T-helper 1 cell (primary cell): ENCODE measurements at places on chromosomes 4 and X.

DNA sequence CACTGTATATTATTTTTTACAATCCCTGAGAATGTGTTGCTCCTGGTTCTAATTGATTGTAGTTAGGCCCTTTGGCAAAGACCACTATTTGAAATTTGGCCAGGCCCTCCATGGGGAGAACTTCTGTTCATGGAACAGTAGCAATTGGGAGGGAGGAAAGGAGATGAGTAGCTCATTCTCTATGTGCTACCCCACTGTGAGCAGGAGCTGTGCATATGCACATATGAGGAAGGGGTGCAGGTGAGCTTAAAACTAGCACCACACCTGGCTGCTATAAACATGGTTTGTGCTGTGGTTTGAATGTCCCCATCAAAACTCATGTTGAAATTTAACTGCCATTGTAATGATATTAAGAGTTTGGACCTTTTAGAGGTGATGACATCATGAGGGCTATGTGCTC lies 1483.2 kb downstream of the PCDH7 start:
- DNase-seq, result no peak

- DNase-seq, result no peak
Observed at GRCh38 chr4:150008546-150008945, 69.7 kb upstream of the DCLK2 start.

- no peak for DNase-seq
Observed at GRCh38 chr4:6236816-6237390, 32.7 kb upstream of the WFS1 start.

DNA sequence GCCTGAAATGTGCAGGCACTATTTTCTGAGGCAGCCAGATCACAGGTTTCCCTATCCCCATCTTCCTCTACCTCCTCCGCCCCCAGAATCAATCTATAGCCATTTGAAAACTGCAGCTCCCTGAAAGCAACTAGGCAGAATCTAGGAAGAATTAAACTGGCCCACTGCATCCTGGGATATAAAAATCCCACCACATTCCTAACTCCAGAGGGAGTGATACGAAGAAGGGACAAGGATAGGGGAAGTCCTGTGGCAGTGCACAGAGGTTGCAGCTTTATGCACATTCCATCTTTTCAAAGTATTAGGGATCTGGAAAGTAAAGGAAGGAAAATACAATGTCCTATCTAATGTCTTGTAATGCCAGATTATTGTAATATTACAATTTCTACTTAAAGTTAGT lies 18.3 kb upstream of the HERC3 start:
- no peak for DNase-seq

GRCh38 chr4:83757121-83757621 lies 221.3 kb downstream of the GPAT3 start:
- DNase-seq, result no peak

- DNase-seq, result no peak
Observed at GRCh38 chr4:6498511-6499237, 26.3 kb upstream of the PPP2R2C start.

DNA sequence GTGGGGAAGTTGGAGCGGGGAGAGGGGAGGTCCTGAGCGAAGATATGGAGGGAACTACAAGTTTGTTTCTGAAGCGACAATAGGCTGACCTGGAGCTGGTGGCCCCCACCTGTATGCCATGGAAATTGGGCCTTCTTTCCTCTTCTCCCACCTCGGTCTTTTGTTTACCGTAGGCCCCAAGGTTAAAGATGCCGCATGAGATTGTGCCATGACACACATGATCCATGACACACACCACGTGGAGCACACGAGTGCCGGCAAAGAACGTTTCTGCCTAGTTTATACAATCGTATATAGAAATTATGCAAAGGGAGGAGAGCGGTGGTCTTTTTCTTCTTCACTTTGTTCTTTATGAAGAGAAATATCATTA lies 408 bp downstream of the TMEM33 start:
- no peak for DNase-seq

DNA sequence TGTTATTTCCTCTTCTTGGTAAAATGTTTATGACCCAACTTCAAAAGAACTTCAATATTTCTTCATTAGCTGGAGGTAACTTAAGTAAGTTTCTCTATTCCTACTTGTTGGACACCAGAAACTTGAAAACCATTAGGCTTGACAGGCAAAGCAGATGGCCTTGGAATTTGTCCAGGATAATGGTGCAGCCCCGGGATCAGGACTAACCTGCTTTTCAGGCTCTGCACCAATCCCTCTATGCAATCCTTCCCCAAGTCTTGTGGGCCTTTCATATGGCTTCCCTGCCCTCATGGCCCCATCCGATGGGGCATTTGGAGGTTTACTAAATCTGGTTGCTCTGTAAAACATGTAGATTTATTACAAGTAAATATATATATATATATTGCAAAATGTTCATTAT lies 68.5 kb downstream of the SPINK2 start:
- DNase-seq, result no peak

DNA sequence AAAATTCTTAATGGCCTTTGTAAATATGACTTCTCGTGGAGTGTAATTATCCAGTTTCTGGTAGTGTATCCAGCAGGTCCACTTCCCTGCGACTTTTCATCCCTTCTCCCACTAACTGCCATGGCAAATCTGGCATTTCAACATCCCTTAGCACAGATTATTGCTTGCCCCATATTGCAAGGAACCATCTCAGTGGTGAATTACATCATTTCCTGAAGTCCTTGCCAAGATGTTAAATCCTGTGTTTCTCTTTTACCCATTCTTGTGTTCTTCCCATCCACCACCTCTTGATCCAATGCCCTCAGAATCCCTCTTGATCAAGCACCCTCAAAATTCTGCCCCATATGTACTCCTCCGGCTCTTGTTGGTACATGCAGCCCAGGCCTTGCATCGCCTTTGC lies 88.1 kb upstream of the ZNF81 start:
- DNase-seq, result no peak

- no peak for DNase-seq
Observed at GRCh38 chrX:115689931-115690330, 129.0 kb downstream of the PLS3 start.

DNA sequence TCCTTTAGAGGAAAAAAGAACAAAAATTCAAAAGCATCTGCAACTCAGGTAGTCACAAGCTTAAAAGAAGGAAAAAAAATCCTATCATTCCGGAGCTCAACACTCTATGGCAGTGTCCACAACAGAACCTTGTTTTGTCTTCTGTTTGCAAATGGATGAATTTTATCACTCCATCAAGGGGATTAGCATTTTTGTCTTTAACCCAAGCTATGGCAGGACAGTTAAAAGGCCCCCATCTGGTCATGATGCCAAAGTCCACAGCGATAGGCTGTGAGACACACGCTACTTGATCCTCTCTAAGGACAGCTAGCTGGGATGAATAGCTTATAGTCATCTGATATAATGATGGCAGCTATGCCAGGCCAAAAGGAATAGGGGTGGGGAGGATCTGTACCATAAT lies 16.6 kb downstream of the AMER1 start:
- no peak for DNase-seq

GRCh38 chr4:146975036-146975435 lies 29.4 kb upstream of the TTC29 start:
- DNase-seq, result no peak

DNA sequence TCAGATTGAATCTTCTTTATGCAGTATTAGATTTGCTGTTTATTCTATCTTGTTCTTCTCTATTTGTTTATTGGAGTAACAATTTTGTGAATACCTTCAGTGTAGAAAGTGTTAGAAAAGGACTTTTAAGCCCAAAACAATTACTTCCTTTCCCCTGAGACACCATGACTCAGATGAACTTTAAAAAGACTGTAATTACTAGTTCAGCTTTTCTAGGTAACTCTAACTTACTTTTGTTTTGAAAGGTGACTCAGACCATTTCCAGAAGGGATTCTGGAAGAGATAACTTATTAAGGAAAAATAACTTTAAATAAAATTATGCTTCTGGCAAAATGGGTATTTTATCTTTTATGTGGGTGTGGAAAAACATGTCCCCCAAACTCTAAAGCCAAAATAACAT lies 561.5 kb upstream of the PCDH10 start:
- DNase-seq, result no peak

DNA sequence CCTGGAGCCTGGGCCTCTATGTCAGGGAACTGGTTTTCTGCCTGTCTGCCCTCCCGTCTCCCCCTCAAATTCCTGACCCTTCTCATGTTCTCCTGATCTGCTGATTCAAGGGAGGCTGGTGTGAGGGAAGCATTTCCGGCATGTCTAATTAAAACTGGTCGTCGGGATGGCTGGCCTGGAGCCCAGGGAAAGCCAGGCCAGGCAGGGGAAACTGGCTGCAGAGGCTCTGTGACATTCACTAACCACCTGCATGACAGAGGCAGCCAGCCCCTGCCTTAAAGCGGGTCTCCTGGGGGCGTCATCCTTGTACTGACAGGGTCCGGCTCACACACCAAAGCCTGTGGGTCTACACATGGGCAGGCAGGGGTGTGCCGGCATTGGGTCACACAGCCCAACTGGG lies 35.2 kb downstream of the ABLIM2 start:
- DNase-seq, result no peak

- DNase-seq, result no peak
Observed at GRCh38 chr4:127917151-127917550, 36.5 kb downstream of the PLK4 start.

GRCh38 chr4:151613290-151613689 lies 147.5 kb downstream of the GATB start:
- DNase-seq, result no peak

DNA sequence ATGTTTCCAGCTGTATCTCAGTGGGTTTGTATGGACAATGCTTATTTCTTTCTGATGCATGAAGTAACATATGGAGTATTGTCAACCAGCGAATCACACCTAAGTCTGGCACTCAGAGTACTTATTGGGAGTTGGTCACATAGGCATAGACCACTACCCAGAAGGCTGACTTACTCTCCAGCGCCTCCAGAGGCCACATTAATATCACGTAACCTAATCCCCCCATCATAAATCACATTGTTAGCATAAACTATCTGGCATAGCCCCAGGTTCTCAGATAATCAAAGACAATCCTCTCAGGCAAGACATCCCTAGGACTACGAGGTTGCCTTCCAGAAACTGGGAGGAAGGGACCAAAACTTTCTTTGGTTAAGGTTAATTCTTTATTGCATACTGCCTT lies 560.5 kb upstream of the PABPC4L start:
- no peak for DNase-seq

DNA sequence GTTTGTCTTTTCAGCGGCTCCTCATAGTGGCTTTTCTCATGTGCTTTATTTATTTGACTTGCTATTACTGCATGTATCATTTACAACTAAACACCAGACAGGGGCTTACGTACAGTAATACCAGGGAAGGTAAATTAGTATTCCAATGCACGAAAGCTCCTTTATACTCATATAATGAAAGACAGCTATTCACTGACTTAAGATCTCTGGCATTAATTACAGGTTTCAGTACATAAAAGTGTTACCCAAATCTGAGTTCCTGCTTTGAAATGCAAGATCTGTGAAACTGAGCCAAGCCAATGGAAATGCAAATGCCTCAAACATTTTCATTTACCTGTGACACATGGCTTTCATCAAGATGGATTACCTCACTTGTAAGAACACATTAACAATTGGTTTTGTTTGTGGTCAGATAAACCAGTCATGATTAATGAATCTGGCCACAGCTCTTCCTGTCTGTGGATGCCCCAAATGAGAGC lies 107.2 kb downstream of the ANAPC4 start:
- no peak for DNase-seq

DNA sequence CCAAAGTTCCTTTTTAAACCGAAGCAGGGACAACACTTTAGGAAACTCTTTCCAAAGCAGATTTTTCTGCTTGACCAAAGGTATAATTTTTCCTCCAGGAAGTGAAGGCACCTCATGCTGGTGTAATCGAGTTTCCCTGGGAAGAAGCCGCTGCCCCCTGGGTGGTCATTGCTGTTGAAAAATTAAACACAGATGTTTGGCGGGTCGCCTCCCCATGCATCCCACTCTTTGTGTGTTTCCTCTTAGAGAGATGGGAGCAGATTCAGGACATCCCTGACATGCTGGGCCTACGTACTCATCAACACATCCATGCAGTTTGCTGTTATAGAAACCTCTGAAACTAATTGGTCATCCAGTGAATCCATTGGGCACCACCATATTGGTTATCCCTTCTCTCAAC lies 179.2 kb upstream of the HCCS start:
- DNase-seq, result no peak

- no peak for DNase-seq
Observed at GRCh38 chr4:157880761-157881160, 292.1 kb downstream of the GASK1B start.

DNA sequence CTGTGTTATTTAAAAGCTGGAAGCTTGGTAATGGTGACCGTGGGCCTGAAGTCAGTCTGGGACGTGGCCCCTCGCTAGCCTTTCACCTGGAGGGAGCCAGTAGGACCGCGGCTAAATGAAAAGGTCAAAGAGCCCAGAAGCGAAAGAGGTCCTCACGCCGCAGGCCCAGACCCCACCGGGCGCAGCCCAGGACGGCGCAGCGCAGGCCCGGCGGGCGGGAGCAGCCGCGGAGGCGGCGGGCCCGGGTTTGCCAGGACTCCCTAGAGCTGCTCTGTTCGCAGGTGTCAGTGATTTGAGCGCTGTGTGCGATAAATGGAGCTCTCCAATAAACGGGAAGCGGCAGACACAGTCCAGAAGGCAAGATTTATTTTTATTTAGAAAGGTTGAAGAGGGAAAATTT lies 56.2 kb upstream of the STIM2 start:
- no peak for DNase-seq

DNA sequence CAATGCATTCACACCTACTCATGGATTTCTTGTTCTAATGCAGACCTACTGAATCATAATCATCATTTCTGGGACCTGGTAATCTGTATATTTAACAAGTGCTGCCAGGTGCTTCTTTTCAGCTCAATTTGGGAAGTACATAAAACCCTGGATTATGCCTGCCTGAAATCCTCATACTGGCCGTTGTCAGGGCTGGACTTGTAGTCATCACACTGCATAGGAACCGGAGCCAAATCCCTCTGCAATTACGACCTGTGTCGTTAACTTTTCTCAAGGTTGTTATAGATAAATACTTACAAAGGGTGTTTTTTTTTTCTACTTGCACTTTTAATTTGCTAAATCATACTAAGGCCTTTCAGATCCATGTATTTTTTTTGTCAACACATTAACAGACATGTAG lies 294.9 kb upstream of the PRPS2 start:
- no peak for DNase-seq

- DNase-seq, result no peak
Observed at GRCh38 chr4:32477518-32477917, 1757.3 kb downstream of the PCDH7 start.

DNA sequence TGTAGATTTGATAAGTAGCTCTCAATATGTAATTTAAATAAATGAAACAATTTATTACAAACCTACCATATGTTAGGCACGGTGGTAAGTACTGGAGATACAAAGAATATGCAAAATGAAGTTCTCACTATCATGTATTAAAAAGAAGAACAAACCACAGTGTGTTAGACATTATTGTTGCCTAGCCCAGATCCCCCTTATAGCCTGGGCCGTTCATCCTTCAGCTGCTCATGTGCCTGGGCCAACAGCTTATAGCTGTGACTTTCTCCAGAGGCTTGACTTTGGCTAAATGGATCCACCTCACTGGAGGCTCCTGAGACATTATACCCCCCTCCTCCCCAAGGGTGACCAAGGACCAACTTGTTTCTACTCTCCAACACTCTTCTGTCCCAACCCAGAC lies 29.8 kb upstream of the CCNG2 start:
- DNase-seq, result no peak
